Neural progenitor cell (in vitro differentiated cells): ENCODE measurements at places on chromosomes 4 and X.

- peak; percentile 30 for DNase-seq
Measured at GRCh38 chr4:114921790-114922591, 191.4 kb downstream of the NDST4 start.

DNA sequence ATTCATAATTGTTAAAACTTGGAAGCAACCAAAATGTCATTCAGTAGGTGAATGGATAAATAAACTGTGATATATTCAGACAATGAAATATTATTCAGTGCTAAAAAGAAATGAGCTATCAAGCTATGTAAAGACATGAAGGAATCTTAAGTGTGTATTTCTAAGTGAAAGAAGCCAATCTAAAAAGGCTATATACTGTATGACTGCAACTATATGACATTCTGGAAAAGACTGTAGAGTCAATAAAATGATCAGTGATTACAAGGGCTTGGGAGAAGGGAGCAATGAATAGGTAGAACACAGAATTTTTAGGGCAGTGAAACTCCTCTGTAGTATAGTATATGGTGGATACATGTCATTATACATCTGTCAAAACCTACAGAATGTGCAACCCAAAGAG, 139.9 kb downstream of the FRYL start:
- no peak for DNase-seq

DNA sequence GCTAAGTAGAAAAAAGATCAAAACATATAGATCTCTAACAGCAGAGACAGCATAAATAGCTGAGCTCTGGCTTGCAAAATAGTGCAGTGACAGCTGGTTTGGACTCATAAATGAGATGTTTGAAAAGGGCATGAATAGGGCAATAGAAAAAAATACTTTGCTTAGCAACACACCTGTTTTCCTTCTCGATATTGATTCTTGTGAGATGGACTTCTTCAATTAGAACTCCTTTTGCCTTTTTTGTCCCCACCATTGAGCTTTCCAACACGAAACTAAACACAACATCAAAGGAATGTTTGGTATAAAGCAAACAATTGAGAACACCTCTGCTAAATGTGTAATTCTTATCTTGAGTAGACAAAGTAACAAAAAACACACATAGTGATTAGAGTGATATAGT, 726.3 kb downstream of the RAPGEF2 start:
- no peak for DNase-seq

DNA sequence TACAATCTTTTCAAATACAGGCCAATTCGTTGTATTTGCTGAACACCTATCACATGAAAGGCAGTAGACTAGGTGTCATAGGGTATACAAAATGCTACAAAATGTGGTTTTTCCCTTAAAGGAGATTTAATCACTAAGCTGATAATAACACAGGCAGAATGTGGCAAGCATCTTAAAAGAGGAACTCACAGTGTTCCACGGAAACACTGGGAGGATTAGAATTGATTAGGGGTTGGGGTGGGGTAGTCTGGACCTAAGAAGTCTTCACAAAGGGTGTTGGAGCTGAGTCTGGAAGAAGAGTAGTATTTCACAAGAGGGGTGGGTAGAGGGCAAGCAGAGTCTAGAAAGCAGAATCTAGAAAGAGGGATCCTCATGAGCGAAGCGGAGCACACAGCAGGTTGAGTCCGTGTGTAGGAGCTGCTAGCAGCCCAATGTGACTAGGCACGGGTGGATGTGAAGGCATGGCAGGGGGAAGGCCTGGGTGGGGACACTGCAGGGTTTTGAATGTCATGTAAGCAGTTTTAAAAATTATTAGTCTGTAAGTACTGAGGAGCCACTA, 123.6 kb downstream of the MGST2 start:
- DNase-seq: no peak

- no peak for DNase-seq
Measured at GRCh38 chr4:2786152-2786671, 6.7 kb upstream of the SH3BP2 start.

DNA sequence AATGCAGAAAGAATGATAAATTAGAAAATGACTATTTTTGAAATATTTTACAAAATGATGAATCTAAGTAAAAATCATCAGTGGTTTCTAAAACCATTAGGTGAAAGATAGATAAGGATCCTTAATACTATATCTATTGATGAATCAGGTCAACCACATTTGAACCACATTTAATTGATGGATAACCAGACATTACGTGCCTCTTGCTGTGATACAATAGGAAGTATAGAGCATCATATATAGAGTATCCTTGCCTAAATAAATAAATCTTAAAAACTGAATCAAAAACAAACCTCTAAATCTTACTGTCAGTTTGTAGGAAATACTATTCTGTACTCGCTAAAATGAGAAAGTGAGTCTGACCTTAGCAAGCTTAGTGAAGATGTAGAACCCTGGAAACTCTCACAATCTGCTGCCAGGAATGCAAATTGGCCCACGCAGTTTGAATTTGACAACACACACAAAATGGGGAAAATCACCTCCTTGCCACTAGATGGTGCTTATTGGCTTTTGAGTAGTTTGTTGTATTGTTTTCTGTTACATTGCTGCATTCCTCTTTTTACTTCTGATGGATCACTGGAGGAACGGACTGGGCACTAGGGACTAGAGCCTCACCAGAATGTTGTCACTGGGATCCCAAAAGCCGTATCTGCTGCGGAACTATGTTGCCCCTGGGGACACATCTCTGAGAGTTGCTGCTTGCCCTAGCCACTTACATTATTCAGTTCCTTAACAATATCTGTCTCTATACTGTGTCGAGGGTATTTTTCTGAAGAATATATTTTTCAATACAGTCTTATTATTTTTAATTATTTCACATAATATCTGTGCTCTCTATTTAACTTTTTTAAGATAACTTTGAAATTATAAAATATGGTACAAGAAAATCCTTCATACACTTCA, 25.4 kb upstream of the SLAIN2 start:
- DNase-seq: peak; percentile 58
